ENCODE measurements at places on chromosomes 5 and 9.

- no peak overlapping the region for H3K27ac ChIP-seq
- no peaks in the 10 kb centered on the region for H3K36me3 ChIP-seq
- DNase-seq, result no peak
- no peak overlapping the region for H3K4me3 ChIP-seq
- H3K4me1 ChIP-seq, result peaks cover 10% of the 10 kb centered on the region
Measured at GRCh38 chr9:2576631-2577030, 45.0 kb upstream of the VLDLR start.

- no peak overlapping the region for H3K4me3 ChIP-seq
- peaks cover 9% of the 10 kb centered on the region for H3K4me1 ChIP-seq
- DNase-seq, result no peak
- H3K27ac ChIP-seq, result no peak overlapping the region
Measured at GRCh38 chr5:56812110-56812509, 3.2 kb upstream of the MAP3K1 start.

DNA sequence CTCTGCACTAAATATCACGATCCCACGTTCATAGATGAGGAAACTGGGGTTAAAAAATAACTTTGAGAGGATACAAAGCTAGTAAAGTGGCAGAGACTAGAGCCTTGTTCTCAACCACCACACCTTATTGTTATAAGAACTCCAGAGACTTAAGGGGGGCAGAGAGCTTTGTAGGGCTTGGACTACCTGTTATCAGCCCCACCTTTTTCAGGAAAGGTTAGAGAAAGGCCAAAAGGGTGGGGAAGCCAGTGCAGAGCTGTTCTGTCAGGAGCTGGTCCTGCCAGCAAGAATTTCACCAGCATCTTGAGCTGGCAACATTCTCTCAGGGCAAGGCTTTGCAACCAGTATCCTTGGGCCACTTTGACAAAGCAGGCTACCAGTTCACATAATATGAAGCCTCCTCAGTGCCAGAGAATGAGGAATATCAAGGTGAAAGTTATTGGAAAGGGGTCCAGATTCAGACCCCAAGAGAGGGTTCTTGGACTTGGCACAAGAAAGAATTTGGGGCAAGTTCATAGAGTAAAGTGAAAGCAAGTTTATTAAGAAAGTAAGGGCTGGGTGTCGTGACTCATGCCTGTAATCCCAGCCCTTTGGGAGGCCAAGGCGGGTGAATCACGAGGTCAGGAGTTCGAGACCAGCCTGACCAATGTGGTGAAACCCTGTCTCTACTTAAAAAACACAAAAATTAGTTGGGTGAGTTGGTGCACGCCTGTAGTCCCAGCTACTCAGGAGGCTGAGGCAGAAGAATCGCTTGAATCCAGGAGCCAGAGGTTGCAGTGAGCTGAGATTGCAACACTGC, 66.2 kb upstream of the CLINT1 start:
- H3K27ac ChIP-seq, result peak overlapping the region; percentile 97
- H3K36me3 ChIP-seq, result peaks cover 9% of the 10 kb centered on the region
- H3K4me3 ChIP-seq, result peak overlapping the region; percentile 53
- DNase-seq, result peak; percentile 72

GRCh38 chr5:131198625-131199024, 27.9 kb downstream of the LYRM7 start:
- no peak overlapping the region for H3K4me3 ChIP-seq
- no peaks in the 10 kb centered on the region for H3K36me3 ChIP-seq
- H3K27me3 ChIP-seq, result no peaks in the 10 kb centered on the region
- no peak overlapping the region for H3K27ac ChIP-seq
- H3K4me1 ChIP-seq, result no peaks in the 10 kb centered on the region

GRCh38 chr5:850511-851006, at the start of gene ZDHHC11:
Gene ZDHHC11 (minus strand): TSS chr5:850986. CDS start chr5:850602, 384 bp downstream.
- no peak for DNase-seq
- H3K27me3 ChIP-seq, result peaks cover 12% of the 10 kb centered on the region
- peaks cover 16% of the 10 kb centered on the region for H3K36me3 ChIP-seq
- H3K4me3 ChIP-seq, result no peak within 1 kb of the TSS
- no peaks in the 10 kb centered on the region for H3K4me1 ChIP-seq

Measured in Calu3 (cell line).